ENCODE measurements at places on chromosomes 13 and 19.

- DNase-seq = no peak
These were observed 4.3 kb downstream of the CYP2B6 start for GRCh38 chr19:40995355-40995754.

- DNase-seq = no peak
These were observed 589.9 kb downstream of the PCDH9 start for GRCh38 chr13:66640231-66640630.

- DNase-seq = no peak
These were observed 822 bp upstream of the ZNF274 start for GRCh38 chr19:58181902-58182576.

DNA sequence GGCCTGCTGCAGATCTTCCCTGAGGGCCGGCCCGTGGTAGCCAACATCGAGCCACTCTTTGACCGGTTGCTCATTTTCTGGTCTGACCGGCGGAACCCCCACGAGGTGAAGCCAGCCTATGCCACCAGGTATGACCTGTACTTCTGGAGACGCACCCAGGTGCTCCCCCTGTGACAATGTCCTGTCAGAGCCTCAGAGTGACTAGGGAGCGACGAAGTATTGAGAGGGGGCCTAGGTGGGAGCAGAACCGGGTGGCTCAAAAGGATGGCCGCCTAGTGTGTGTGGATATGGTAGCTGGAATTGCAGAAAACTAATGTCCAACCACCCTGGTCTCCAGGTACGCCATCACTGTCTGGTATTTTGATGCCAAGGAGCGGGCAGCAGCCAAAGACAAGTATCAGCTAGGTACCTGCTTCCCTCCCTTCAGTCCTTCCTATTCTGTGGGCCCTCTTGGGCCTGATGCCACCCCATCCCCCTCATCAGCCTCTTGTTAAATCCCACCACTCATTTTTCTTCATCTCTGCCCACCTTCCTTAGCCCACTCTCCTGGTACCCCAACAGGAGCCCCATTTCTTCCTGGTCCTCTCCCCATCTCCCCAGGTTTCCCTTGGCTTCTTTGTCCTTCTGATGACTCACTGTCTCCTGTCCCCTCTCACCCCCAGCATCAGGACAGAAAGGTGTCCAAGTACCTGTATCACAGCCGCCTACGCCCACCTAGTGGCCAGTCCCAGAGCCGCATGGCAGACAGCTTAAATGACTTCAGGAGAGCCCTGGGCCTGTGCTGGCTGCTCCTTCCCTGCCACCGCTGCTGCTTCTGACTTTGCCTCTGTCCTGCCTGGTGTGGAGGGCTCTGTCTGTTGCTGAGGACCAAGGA lies 8.4 kb downstream of the EGLN2 start:
- no peak for DNase-seq

DNA sequence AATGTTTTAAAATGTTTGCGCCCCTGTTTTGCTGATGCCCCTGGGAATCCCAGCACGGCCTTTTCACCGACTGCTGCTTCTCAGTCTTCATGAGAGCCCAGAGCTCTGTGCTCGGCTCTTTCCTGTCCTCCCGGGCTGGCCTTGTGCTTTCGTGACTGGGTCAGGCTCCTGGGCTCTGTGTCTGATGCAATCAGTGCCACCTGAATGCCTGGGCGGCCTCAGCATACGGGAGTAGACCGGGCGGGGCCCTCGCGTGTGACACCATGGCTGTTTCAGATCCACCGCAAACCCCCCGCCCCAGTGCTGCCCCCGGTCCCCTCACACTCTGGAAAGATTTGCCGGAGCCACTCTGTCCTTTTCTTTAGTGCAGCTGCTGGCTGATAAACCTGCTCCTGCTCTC lies 21.4 kb downstream of the PABPC3 start:
- DNase-seq = no peak

Data from NT2/D1 (cell line).